Substantia nigra (tissue), 51 donors: ENCODE measurements at places on chromosomes 6 and 20.

DNA sequence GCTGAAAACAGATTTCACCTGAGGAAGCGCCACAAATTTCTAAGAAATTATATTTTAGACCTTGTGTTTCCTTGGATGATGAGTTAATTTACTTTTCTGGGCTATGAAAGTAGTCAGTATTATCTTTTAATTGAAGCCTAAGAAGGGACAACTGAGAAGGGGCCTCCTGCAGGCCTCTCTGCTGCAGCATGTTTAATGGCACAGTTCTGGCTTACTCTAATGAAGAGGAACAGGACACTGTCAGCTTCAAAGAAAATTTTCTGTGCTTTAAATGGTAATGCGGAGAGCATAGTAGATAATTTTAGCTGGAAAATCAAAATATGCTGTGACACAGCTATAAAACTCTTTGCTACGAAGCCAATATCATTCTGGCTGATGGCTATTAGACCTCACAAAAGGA is 167.4 kb downstream of the HDGFL1 start:
- no peak for DNase-seq

GRCh38 chr6:21166754-21167153 is 426.8 kb upstream of the SOX4 start:
- DNase-seq = no peak

GRCh38 chr6:75463908-75464307 is 29.7 kb downstream of the FILIP1 start:
- DNase-seq = no peak

GRCh38 chr20:37969949-37970855 is 63.1 kb downstream of the TTI1 start:
- DNase-seq = no peak

- DNase-seq = no peak
Observed at GRCh38 chr6:77972334-77972733, 319.5 kb downstream of the MEI4 start.

DNA sequence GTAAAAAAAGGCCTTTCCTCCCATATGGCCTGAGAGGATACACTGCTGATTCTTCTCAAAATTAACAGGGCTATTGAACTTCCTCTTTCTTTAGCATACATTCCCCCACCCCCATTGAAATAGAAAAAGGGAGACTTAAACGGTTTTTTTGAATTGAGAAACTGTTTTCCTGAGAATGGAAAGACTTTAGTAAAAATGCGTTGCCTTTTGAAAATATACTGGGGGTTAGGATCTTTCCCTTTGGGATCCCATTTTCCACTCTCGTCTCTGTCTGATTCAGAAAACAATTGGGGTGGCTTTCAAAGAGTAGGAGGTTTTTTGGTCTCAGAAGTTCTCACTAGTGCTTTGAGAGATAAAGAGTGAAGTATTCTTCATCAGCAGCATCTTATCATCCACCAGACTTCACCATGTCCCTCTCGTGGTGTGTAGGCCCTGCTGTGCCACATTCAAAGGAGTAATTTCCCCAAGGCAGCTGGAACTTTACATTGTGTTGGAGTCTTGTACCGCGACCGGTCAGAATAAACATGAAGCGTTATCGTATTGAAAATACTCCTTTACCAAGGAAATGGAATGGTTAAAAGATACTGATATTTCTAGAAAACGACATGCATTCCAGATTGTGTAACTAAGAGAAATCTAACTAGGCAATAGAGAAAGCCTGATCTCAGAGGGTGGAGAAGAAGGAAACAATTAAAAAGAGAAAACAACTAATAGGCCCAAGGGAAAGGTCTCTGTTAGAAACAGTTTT is 10.6 kb downstream of the MYB start:
- no peak for DNase-seq

- DNase-seq = no peak
Observed at GRCh38 chr6:138235205-138235604, 16.9 kb upstream of the PBOV1 start.

DNA sequence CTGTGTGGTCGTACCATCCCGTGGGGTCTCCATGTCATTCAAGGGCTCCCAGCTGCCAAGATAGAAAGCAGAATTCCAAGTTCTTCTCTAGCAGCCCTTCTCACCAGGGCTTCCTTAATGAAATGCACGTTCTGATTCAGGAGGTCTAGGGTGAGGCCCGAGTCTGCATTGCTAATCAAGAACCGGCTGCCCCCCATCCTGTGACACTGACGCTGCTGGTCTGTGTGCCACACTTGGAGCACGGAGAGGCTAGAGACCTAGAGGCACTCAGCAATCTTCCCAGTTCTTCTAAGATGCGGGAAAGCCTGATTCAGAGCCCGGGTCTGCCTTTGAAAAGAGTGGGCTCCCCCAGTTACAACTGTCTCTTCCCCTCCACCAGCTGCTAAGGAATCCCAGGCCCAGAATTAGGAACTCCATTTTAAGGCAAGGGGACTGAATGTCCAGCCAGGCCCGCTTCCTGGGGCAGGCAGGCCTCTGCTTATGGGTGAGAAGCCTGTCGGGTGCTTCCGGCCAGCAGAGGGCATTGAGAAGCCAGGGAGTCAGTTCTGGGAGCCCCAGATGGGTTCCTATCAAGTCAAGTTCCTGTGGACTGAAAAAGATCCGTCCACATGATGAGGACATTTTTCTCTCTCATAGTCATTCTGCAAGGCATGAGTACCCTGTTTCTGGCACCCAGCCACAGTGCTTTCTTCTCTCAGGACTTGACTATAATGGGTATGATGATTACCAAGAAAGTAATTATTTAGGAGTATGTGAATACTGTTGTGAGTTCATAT is 69.8 kb upstream of the RIN2 start:
- DNase-seq = peak; percentile 8
